Kidney (tissue), 22 donors: ENCODE measurements at places on chromosomes 4 and X. TPM values are rescaled to one million over a fixed set of nuclear protein-coding genes. Genes with fewer than 3 reads are reported as not detected.

The XK gene
- total RNA-seq, result 1.3 TPM

GRCh38 chr4:100696531-100696930 is 178.7 kb upstream of the EMCN start:
- no peak for DNase-seq

DNA sequence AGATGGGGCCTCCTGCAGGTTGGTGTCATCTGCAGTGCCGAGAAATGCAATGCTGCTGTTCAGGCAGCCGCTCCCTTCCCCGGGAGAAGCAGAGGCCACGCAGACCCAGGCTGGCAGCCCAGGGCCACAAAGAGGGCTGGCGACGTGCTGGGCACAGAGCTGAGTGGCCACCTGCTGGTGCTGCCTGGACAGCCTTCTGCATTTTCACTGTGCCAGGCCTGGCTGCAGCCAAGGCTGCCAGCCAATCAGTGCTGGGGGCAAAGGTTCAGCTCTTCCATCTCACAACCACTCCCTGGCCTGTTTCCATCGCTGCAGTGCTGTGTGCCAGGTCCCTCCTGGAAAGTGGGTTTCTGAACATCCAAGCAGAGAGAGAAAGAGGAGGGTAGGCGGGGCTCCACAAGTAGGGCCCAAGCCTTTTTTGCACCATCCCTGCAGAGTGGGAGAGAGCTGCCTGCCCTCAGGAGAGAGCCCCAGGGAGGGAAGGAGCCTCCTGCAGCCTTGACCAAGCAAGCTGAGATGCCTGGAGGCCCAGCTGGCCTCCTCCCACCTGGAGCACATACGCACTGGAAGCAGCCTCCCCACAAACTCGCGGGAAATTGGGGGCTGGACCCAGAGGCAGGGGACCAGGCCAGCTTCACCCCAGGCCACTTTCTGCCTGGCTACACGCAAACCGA is 20.1 kb downstream of the ADRA2C start:
- DNase-seq, result peak; percentile 53

DNA sequence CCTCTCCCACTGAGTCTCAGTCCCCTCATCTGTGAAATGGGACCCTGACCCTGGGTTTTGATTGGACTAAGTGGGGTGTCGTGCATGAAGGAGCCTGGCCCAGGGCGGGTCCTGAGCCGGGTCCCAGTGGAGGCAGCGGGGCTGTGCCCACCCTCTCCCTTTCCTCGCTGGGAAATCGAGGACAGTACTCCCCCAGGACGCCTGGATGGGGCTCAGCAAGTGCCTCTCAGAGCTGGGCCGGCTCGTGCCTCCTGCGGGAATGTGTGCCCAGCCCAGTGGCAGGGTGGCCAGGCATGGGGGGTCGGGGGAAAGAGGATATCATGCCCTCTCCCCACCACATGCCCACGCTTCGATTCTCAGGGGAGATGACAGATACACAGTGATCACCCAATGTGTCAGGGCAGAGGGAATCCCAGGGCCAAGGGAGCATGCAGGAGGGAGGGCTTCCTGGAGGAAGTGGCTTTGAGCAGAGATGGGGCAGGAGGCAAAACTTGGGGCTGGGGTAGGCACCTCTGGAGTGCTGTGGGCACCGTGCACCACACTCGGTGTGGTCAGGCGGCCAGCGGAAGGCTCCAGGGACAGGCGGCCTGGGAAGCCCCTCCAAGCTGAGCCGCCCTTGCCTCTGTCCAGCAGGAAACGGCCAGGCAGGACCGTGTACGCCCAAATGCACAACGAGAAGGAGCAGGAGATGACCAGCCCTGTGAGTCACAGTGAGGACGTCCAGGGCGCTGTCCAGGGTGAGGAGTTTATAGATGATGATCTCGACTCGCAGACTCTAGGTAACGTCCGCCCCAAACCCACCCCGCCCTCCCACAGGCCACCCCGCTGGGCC is 203.0 kb downstream of the AFAP1 start:
- peak; percentile 50 for DNase-seq
